CD4-positive, alpha-beta T cell treated with Interleukin-10 for 1 hour (primary cell): ENCODE measurements at places on chromosomes 5 and 9.

DNA sequence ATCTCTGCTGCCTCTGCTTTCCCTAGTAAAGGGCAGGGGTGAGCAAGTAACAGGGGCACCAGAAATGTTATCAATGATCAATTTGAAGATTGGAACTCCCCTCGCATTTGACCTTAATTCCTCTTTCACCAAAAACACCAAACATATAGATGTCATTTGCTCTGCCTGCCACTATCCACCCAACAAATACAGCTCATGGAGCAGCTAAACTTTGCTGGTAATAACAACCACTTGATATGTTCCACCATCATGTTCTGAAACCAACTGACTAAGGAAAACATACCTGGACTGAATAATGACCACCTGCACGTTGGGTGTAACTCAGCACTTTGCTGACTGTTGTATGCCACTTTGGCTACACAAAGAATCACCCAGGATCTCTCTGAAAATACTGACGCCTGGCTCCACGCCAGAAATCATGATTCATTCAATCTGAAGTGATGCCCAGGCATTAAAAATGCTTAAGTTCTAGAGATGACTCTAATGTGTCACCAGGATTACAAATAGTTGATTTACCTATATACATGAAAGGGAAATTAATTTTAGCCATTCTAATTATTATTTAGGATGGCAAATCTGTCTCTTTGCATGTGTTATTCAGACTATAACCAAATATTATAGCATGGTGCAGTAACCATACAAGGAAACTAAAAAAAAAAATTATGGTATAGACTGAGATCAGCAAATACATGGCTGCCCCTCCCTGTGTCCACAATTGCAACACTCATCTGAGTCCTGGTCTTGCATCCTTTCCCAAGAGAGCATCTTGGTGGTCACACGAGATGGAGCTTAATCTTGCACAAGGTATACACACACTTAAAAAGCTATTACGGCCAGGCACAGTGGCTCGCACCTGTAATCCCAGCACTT is 43.1 kb upstream of the TTC39B start:
- DNase-seq = no peak

GRCh38 chr5:7714119-7714518 is 136.8 kb downstream of the CFAP90 start:
- no peak for DNase-seq

GRCh38 chr5:172611913-172612312 is 29.1 kb upstream of the NEURL1B start:
- DNase-seq = no peak

- DNase-seq = no peak
These were observed 160.2 kb downstream of the SSBP2 start for GRCh38 chr5:81590498-81591384.

DNA sequence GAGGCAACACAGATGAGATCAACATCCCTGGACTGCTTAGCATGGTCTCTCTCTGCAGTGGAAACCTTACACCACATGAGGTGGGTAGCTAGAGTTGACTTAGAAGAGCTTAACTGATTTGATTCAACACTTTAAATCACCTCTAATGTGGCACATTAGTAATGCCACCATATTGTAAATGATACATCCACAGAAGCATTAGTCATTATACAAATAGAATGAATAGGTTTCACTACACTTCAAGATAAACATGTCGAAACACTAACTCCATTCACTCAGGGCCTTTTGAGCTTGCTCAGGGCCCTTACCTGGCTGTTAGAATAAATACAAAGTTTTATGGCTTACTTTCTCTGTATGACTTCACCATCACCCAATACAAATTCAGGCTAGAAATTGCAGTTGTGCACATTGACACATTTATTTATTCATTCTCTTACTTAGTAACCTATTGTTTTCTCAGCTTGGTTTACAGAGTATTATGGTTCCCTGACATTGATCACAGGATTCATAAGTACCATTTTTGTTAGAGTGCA is 9.3 kb upstream of the SMAD5 start:
- DNase-seq = no peak

- DNase-seq = no peak
These were observed 475.3 kb upstream of the RIOK2 start for GRCh38 chr5:97658116-97658900.

- DNase-seq = no peak
These were observed 107.7 kb downstream of the DMRT2 start for GRCh38 chr9:1157836-1158235.

DNA sequence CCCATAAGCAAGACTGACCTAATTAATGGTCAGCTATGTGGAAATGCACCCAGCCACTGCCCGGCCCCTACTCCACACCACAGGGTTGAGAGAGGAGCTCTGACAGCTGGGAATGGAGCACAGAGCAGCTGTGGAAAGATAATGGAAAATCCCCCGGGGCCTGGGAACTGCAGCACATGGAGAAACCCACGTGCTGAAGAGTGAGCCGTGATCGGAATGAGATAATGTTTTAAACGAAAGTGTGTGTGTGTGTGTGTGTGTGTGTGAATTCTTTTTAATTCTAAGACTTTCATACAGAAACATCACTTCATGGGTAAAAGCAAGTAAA is 13.1 kb upstream of the SLC12A7 start:
- no peak for DNase-seq

- no peak for DNase-seq
These were observed 425.9 kb upstream of the MPDZ start for GRCh38 chr9:13705373-13705772.

GRCh38 chr9:127390563-127390962 is 6.4 kb upstream of the SLC2A8 start:
- no peak for DNase-seq

DNA sequence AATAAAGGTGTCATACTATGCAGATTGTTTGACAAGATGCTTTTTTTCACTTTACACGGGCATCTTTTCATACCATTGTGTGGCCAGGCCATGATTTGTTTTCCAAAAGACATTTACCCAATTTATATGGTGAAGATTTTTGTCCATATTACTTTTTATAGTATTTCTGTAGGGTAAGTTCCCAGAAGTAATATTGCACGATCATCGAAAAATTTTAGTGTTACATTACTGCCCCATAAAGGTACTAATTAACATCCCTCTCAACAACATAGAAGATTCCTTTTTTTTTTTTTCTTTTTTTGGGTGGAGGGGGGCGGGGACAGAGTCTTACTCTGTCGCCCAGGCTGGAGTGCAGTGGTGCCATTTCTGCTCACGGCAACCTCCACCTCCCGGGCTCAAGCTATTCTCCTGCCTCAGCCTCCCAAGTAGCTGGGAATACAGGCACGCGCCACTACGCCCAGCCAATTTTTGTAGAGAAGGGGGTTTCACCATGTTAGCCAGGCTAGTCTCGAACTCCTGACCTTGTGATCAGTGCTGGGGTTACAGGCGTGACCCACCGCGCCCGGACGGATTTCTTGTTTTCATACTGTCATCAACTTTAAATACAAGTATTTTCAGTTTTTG is 1.2 kb upstream of the ROPN1L start:
- no peak for DNase-seq

DNA sequence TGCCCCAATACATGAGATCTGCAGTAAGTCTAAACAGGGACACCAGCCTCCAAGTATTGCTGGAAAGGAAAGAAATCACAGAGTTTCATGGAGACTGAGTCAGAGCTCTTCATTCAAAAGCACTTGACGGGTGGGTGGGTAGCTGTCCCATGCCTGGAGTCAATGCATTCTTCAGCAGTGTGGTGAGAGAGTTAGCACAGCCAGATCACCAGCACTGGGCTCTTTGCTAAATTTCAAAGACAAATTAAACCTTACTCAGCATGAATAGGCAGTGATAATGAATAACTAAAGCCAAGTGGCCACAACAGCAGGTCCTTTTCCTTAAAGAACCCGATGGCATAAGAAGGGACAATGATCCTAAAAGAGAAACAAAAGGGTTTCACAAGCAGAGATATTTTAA is 192.4 kb downstream of the ACTL7B start:
- DNase-seq = no peak

DNA sequence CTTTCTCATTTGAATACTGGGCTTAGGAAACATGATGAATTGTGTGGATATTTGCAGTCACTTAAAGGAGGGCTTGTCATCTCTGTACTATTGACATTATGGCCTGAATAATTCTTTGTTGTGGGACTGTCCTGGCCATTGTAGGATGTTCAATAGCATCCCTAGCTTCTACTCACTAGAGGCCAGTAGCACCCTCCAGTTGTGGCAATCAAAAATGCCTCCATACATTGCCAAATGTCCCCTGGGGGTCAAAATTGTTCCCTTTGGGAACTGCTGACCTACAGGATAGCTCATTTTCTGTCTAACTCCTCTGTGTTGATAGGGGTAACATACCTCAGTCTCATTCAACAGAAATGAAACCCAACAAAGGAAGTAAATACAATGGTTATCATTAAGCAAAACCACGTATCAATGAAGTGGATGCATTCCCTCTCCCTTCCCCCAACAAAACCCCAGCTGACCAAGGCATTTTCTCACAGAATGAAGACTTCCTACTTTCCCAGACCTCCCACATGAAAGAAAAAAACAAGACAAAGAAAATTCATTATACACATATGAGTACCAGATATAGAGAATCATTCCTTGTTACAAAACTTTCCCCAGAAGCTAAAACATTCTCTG is 18.1 kb downstream of the FYB1 start:
- peak; percentile 61 for DNase-seq

DNA sequence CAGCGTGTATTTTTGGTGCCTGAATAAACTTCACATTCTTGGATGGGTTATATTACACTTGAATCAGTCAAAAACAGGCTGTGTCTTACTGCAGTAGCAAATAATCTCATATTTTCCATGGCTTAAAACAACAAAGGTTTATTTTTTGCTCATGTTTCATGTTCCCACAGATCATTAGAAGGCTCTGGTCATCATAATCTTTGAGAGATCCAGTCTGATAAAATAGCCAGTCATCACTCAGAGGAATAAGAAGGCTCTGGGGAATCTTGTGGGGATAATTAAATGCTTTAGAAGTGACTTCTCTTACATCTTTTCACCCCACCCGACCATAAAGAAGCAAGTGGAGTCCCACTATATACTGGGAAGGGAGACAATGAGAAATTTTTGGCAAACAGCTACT is 417.7 kb downstream of the PSAT1 start:
- DNase-seq = no peak

- no peak for DNase-seq
These were observed 46.3 kb downstream of the FSTL4 start for GRCh38 chr5:133565993-133566392.

- no peak for DNase-seq
These were observed 54.1 kb upstream of the DMRTA1 start for GRCh38 chr9:22392523-22392922.

- DNase-seq = no peak
These were observed 187.2 kb upstream of the CDH10 start for GRCh38 chr5:24831989-24832388.

DNA sequence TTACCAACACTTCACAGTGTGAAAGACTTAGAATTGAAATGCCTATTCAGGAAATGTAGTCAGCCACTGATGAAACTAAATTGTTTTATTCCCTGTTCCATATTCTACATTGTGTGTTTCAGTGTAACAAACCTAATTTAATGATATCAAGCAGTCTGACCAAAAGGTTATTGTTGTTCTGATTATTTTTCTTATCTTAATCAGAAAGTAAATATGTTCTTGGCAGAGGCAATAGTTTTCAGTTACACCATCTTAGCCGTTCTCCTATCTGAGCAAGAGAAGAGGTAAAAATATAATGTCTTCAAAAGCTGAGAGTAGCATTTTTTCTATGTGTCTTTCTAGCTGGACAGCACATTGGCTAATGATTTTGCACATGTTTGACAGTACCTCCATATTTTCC is 17.1 kb downstream of the CDC26 start:
- DNase-seq = no peak

DNA sequence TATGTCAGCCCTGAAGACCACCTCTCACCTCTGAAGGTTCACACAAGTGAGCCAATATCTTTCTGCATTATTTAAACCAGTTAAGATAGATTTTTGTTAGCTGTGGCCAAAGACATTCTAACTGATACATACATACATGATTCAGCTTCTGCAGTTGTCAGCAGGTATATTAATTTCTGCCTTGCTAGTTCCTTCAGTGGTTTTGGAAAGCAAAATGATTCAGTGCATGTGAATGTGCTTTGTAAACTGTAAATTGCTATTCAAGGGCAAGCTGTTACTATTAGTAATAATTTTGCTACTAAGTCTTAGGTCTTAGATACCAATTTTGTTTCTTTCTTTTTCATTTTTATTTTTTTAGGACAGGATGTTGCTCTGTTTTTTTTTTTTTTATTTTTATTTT is 89.2 kb upstream of the ERBIN start:
- DNase-seq = no peak

GRCh38 chr9:136928591-136928990 is 15.9 kb downstream of the FBXW5 start:
- no peak for DNase-seq

DNA sequence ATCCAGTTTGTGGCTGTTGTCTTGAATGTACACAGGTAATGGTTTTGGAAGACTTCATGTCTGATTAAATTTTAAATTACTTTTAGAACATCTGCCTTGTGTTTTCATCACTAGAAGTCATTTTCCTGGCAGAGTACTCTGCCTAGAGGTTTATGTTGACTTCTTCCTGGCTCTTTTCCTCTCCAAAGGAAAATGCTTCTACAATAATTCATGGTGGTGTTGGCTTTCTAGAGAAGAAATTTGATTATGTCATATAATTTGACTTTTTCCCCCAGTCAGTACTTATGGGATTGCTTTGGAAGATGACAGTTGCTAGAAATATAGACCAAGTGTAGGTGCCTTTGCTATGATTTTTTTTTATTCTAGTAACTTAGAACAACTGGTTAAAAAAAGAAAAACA is 46.8 kb downstream of the F2RL2 start:
- DNase-seq = no peak

DNA sequence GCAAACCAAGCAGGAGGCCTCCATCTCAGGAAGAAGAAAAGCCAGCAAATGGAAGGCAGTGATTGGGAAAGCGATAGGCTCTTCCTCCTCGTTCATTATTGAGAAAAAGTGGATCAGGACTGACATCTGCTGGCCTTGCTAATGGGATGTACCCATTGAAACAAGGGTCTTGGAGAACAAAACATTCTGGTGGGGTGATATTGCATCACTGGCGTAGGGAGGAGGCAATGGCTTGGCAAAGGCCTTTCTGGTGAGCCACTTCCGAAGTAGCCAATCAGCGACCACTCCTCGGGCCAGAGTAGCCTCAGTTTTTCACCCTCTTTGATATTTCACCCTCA is 86.7 kb upstream of the NFIB start:
- DNase-seq = no peak

- DNase-seq = no peak
These were observed 4.4 kb upstream of the RABGAP1 start for GRCh38 chr9:122936464-122936863.

- DNase-seq = no peak
These were observed 16.0 kb upstream of the SHC3 start for GRCh38 chr9:89194421-89195130.

DNA sequence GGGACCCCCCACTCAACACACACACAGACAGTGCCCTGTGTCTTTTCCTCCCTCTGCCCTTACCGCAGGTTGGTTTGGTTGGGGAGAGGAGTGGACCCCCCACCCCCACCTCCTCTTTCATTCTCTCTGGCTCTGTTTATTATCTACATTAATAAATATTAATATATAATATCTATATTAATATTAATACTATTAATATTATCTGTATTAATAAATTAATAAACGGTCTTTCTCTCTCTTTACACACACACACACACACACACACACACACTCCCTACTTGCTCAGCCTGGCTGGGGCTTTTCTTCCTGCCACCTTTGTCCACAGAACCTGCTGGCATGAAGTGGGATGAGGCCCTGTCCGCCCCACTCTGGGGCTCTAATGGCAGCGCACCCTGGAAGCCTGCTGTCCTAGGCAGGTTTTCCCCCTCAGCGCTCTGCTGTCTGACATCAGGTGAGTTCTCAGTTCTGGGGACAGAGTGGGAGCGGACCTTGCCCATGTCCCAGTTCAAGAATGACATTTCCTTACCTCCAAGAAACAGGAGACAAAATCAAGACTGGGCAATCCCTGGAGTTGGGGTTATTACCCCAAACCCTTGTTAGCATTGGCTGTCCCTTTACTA is 10.5 kb upstream of the SMIM32 start:
- no peak for DNase-seq
